ENCODE measurements at places on chromosomes 7 and 10.

DNA sequence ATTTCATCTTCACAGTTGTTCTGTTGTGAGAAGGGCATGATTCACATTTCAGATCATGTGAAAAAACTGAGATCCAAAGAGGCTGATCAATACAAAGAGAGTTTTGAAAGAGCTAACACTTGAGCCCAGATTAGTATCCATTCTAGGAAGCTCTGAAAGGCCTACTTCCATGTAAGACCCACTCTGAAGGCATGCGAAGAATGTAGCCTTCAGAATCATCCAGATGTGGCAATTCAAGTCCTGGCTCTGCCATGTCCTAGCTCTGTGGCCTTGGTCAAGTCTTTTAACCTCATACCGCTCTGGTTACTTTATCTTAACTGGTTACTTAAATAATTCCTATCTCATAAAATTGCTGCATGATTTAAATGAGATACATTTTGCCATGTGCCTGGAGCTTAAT, 111.1 kb downstream of the FZD1 start:
- no peak for DNase-seq

DNA sequence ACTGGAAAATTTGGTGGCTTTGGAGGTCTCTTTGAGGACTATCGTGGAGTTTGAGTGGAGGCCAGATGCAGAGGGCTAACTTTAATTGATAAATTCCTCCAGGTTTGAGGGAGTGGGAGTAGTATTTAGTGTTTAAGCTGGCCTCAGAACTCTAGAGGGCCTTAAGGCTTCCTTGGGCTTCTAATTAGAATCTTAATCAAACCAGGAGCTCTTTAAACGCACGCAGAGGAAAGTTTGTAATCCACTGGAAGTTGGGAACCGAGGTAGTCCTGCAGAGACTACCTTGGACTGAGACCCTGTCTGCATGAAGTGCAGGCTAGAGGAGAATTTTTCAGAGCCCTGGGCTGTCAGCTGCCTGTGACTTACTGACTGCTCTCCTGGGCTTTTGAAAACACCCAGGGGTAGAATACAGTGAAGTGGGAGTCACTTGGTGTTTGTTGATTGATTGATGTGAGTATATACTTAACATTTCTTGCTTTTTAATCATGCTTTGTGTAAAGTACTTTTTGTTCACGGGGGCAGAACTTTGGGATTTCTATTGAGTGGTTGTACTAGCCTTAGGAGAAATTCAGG, 5.9 kb downstream of the SPAG6 start:
- DNase-seq = peak; percentile 91

DNA sequence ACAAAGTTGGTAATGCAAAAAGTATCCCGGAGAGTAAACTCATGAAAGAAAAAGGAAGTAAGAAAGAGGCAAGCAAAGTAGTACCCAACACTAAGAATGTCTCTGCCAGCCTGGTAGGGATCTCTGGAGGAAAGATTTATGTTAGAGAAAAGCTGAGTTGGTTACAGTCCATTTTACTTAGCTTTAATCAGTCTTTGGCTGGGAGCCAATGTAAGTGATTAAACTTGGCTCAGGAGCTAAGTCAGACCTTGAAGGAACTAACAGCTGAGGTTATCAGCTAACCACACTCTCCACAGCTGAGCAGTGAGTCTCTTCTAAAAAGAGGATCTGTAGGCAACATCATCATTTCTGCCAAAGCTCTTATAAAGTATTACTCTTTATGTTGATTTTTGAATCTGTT, 148.0 kb downstream of the ANKRD7 start:
- DNase-seq = no peak

DNA sequence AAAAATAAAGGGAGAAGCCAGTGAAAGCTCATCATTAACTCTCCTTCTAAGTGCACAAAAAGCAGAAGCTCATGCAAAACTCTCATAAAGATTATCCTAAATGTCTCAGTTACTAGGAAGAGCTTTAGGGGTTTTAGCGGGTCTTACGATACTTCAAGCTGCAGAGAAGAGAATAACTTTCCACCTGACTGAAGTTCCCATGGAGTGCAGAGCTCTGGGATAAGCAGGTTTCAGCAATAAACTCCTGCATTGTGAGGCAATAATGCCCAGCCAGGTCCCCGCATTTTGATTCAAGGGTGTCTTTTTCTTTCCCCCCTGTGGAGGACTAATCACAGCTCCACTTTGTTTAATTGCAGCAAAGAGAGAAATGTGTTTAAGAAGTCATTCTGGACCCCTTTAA, 241.9 kb upstream of the SP8 start:
- DNase-seq = no peak

All from cerebellar cortex (tissue), 1 donor.